ENCODE measurements at places on chromosomes 4 and X.

GRCh38 chr4:101075536-101075935 lies 271.8 kb downstream of the PPP3CA start:
- DNase-seq: no peak

GRCh38 chrX:150409486-150409885 lies 46.4 kb downstream of the MAMLD1 start:
- no peak for DNase-seq

GRCh38 chrX:40035726-40036125 lies 62.0 kb downstream of the BCOR start:
- DNase-seq: no peak

DNA sequence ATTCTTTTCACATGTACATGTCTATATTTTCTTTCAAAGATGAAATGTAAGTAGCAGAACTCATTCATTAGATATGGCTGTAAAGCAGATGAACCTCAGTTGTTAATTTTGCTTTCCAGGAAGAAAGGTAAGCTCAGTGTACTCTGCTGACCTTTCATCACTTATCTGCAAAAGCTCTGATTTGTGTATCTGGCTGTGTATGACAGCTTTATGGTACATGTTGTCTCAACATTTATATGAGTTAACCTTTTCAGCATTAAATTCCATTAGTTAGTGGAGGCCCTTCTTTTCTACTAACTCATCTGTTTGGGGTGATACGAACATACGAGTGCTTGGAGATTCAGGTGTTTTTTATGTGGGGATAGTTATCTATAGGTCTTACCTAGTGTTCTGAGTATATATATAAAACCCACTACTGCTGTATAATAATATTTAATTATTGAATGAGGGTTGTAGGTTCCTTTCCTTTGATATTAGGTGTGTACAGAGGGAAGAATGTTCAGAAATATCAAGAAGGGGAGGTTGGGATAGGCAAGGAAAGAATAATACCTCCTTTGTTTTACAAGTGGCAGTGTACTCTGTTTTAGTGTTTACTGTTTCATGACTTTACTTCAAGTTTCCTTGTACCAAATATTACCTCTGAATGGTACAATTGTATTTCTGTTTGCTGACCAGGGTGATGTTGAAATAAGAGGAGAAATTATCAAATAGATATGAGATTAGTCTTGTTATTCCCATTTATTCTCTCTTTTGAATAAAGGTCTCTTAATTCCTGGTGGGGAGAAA lies 395.5 kb downstream of the ARHGAP24 start:
- DNase-seq: no peak

- no peak for DNase-seq
These were observed 31.6 kb downstream of the SH3KBP1 start for GRCh38 chrX:19855700-19856381.

Measured in adipocyte (in vitro differentiated cells).